Vagina (tissue), 2 donors: ENCODE measurements at places on chromosomes 1 and 21. TPM values are rescaled to one million over a fixed set of nuclear protein-coding genes. Genes with fewer than 3 reads are reported as not detected.
A peak's percentile ranks its signal among the peaks of the same experiment; 100 is the strongest.

The TSPAN2 gene
- total RNA-seq = 10.6 TPM

- no peak for DNase-seq
- H3K4me3 ChIP-seq = no peak overlapping the region
- H3K36me3 ChIP-seq = no peaks in the 10 kb centered on the region
- no peak overlapping the region for H3K27ac ChIP-seq
- no peaks in the 10 kb centered on the region for H3K27me3 ChIP-seq
Measured at GRCh38 chr1:228120857-228121489, 11.9 kb upstream of the MRPL55 start.

The FCGR1A gene
- 4.4 TPM for total RNA-seq

- no peak for DNase-seq
- H3K27me3 ChIP-seq = no peaks in the 10 kb centered on the region
- H3K4me1 ChIP-seq = peaks cover 61% of the 10 kb centered on the region
- H3K36me3 ChIP-seq = no peaks in the 10 kb centered on the region
- peak overlapping the region; percentile 5 for H3K4me3 ChIP-seq
Measured at GRCh38 chr1:156502894-156503697, 2.5 kb upstream of the MEF2D start.

- DNase-seq = no peak
- H3K27me3 ChIP-seq = no peaks in the 10 kb centered on the region
- no peak overlapping the region for H3K27ac ChIP-seq
- H3K4me1 ChIP-seq = peaks cover 25% of the 10 kb centered on the region
- H3K36me3 ChIP-seq = no peaks in the 10 kb centered on the region
- no peak overlapping the region for H3K4me3 ChIP-seq
Measured at GRCh38 chr1:81922955-81923354, 122.2 kb downstream of the ADGRL2 start.

DNA sequence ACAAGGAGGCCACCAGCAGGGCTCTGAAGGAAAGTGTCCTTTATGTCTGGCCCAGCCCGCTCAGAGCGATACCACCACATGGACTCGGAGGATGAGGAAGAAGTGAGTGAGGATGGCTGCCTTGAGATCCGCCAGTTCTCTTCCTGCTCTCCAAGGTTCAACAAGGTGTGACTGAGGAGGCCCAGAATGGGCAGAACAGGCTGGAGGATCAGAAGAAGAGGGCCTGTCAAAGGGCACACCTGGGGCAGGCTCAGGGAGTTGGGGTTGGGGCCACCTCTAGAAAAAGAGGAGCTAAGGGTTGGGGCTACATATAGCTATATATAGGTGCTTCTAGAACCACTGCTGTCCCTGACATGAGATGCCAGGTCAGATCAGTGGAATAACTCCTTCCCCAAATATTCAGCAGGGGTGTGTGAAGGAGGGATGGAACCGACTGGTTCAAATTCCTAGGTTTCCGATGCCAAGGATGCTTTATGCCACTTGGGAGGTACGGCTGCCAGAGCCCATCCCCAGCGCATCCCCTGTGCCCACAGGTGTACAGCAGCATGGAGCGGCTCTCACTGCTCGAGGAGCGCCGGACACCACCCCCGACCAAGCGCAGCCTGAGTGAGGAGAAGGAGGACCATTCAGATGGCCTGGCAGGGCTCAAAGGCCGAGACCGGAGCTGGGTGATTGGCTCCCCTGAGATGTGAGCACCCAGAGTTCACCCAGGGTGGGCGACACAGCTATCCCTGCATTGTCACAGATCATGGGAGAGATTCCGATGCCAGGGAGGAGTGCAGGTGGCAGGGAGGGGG, 102.2 kb downstream of the PIK3R3 start:
- no peaks in the 10 kb centered on the region for H3K27me3 ChIP-seq
- no peaks in the 10 kb centered on the region for H3K4me1 ChIP-seq
- no peak overlapping the region for H3K4me3 ChIP-seq
- no peak for DNase-seq
- H3K36me3 ChIP-seq = peaks cover 10% of the 10 kb centered on the region

GRCh38 chr1:178581351-178582303, 68.7 kb downstream of the TEX35 start:
- no peaks in the 10 kb centered on the region for H3K27me3 ChIP-seq
- H3K4me1 ChIP-seq = no peaks in the 10 kb centered on the region
- DNase-seq = no peak
- H3K4me3 ChIP-seq = no peak overlapping the region
- no peaks in the 10 kb centered on the region for H3K36me3 ChIP-seq
- H3K27ac ChIP-seq = no peak overlapping the region
